Urinary bladder (tissue), 4 donors: ENCODE measurements at places on chromosomes 3 and 15. TPM values are rescaled to one million over a fixed set of nuclear protein-coding genes. Genes with fewer than 3 reads are reported as not detected.

ITIH1 gene
- not detected for total RNA-seq

C2CD4B gene
- 2.2 TPM for total RNA-seq

DNA sequence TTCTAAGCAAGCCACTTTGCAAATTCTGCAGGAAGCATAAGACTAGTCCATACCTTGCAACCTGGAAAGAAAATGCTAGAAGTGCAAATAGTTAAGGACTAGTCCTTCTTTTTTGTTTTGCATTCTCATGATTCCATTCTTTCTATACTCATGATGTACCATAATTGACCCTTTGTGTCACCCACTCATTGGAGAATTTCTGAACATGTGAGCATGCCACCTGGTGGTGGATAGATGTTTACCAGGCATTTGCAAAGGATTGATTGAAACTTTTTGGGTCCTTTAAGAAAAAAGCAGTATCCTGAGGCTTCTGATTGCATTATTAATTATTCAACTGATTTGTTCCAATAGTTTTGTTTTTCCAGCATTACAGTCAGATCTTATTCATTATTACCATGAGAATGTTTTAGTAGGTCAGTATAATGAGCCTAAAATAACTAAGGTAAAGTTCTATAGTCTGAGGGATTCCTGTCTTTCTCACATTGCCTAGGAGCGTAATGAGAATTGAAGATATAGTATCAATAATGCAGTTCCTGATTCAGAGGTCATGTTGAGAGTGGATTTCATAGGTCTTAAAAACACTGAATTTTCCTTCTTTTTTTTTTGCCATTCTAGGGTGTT is 20.2 kb upstream of the DIPK2A start:
- no peak for DNase-seq

- DNase-seq: no peak
Observed at GRCh38 chr3:141556034-141556433, 69.2 kb downstream of the RASA2 start.

DNA sequence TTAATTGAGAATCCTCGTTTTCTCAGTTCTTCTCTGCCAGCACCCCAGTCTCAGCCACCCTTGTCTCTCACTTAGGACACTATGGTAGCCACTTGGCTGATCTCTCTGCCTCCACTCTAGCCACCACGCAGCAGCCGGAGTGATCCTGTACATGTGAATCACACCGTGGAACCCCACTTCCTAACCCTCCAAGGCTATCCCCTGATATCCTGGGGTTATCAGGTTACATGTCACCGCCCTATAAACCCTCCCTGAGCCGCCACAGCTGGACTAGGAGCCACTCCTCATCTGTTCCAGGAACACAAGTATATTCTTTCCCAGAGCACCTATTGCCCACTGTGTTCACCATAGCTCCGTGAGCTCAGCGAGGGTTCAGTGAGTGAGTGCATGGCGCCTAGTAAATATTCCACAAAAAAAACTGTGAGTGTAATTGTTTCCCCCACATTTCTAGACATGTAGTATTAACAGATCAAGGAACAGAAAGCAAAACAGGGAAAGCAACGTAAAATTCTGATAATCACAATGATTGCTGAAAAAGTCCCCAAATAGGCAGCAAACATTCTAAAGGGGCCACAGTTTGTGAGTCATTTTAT is 661 bp upstream of the PARP14 start:
- DNase-seq: no peak

DNA sequence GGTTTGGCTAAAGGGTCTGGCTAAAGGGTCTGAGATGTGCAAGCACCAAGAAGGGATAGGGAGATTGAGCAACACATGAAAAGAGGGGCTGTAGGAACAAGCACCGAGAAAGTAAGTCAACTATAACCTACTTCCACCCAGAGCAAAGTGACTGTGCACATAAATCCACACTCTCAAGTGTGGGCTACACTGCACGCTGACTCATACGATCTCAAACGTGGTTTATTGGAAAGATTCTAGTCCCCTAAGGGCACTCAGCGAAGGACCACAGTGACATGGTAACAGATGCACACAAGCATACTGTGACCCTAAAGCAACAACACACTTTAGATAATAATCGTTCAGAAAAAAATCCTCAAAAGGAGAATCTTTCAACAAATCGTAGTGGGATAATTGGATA is 48.0 kb downstream of the EHHADH start:
- DNase-seq: no peak

- DNase-seq: no peak
Observed at GRCh38 chr3:184388164-184388935, 8.5 kb downstream of the CHRD start.

DNA sequence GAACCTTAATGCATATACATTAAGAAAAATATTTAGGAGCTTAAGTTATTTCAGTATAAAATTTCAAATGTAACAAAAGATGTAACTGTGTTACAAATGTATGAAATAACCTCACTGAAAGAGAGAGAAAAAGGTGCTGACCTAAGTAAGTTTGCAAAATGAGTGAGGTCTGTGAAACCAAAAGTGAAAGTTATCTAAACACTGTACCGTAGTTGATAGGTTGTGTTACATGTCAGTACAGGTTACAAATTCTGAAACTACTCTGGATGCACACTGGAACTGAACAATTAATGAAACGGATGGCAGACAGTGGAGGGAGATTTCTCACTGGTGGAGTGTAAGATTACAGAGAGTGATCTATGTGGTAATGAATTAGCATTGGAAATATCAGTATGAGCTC is 420.7 kb downstream of the ZNF385D start:
- DNase-seq: no peak
